ENCODE measurements at places on chromosomes 2 and 18.

DNA sequence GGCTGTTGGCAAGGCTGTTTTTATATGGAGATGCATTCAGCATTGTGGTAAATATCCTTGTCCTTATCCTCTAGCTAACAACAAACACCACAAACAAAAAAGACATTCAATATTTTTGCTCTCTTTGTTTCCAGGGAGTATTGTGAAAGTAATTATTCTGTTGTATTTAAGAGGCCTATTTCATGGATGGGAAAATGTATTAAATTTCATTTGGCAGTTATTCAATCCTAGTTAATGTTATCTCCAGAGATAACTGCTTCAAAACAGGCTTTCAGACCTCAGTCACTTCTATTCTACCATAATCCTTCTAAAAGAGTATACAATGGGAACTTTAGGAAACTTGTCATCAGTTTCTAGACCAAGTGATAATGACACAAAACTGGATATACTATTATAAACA, 280.5 kb upstream of the CCDC68 start:
- no peak for DNase-seq

DNA sequence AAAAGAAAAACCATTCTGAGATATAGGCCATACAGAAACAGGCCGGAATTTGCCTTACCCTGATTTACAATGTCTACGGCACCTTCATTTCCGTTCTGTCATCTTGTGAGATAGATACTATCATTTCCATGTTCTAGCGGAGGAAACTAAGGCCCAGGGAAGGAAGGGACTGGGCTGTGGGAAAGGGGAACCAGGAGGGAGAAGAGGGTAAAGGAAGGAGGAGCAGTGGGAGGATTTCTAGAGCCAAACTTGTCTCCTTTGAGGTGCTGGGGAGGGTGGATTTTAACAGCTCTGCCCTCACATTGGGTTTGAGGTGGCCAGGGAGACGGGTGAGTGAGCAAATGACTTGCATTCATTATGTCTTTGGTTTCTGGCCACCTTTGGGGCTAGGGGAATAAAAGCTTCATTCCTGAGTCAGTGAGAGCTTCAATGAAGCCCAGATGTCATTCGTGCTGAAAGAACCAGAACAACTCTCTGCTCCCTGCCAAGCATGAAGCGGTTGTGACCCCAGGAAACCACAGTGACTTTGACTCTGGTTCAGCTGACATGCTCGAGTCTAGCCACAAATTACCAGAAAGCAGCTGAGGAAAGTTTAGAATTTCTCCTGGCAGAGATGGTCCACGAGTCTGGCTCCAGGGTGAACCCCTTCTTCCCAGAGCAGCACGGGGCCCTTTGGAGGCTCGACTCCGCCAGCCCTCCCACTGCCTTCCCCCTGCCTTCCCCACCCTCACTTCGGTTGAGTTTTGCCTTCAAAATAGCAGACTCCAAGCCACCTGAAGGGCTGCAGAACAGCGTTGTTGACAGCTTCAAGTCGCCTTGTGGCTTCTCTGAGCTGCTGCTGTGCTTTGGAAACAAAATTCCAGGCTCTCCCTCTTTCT, 3.8 kb downstream of the ACTG2 start:
- peak; percentile 61 for DNase-seq

DNA sequence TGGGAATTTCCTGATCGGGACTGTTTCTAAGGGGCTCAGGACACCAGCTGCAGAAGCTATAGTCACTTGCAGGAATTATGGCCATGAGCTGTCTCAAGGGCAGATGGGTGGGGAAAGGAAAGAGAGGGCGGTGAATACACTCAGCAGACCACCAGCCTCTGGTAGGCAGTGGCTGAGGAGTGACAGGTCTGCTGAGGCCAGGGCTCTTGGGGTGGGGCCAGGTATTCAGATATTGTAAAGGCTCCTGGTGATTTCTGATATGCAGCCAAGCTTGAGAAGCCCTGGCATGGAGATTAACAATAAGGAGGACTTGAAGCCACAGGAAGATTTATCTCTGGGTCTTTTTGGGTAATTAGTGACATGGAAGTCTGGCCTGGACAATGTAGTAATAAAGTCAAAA, 145.3 kb upstream of the AQP4 start:
- DNase-seq: no peak

DNA sequence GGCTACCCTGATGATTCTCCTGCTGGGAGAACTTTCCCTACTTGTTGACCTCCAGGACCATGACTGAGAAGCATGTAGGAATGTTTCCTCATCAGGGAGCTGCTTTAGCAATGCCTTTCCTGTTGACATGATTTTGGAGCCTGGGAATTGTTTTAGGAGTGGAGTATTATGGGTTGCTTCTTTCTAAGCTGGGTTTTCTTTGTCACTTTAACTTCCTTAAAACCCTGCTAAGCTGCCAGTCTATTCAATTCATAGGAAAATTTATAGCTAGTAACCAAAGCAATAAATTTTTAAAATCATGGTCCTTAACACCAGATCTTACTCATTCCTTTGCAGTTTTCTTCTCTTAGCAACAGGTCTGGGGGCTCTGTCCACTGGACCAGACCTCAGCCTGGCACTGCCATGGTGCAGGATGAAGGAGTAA, 125.6 kb upstream of the TACR1 start:
- no peak for DNase-seq

- DNase-seq: no peak
Observed at GRCh38 chr2:167905668-167906067, 341.7 kb downstream of the STK39 start.

DNA sequence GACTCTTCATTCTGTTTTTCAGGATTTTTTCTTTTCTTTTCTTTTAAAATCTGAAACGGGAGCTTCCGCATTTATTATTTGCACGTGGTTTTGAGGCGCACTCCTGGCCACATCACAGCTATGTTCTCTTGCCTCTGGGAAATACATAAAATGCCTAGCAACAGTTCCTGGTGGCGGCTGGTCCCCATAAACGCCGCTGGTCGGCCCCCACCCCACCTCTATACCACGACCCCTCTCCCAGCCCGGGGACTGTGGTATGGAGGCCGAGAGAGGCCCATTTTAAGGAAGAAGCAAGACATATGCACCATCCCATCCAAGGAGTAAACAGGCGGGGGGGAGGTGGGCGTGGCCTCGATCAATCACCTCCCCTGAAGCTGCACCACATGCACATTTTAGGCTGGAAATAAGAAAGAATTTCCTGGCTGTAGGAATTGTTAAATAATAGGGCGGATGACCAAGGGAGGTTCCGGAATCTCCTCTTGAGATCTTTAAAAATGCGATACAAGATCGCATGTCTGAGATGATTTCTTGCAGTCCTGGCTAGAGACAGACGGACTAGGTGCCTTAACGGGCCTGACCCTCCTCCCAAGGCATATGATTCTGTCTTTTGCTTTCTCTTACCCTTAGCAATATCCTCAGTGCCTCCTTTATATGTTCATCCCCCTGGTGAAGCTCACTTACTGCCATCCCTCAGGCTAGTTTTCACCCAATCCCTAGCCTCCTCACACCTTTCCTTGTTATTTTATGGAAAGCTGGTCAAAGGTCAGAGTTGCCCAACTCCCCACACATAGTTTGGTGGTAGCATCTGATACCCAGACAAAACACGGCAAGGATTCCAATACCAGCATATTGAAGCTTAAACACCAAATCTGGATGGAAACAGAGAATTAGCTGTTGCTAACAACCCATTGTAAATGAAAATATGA, 82.4 kb downstream of the BCL2 start:
- DNase-seq: no peak

- DNase-seq: no peak
Observed at GRCh38 chr2:111986116-111986900, 68.8 kb upstream of the TMEM87B start.

Measured in hematopoietic multipotent progenitor cell treated with erythropoietin and hydrocortisone succinate and interleukin-3 and kit ligand, for 4 days (in vitro differentiated cells).